ENCODE measurements at places on chromosomes 7 and 10. TPM values are rescaled to one million over a fixed set of nuclear protein-coding genes. Genes with fewer than 3 reads are reported as not detected.
A peak's percentile ranks its signal among the peaks of the same experiment; 100 is the strongest.

The AGBL3 gene
- 2.8 TPM for total RNA-seq

DNA sequence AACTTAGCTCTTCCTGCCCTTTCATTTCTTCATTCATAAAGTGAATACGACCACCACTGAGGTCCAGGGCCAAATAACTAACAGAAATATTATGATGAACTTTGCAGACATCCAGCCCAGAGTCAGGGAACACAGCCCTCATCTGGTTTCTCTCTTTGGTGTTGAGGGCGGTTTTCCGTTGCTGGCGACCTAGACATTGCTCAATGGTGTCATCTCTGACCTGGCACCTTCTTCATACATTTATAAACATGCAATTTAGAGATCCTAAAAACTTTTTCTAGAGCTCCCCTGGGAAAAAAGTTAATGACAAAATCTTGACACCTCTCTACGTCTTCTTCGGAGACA lies 324 bp upstream of the TET1 start:
- DNase-seq: peak; percentile 35

The AVL9 gene
- 16.4 TPM for total RNA-seq

The RAB19 gene
- total RNA-seq: 0.72 TPM

GRCh38 chr7:88312061-88312663 lies 5.5 kb upstream of the STEAP4 start:
- DNase-seq: peak; percentile 81

GRCh38 chr10:21649454-21649872 lies 115.4 kb downstream of the MLLT10 start:
- DNase-seq: no peak

- DNase-seq: peak; percentile 36
These were observed 302.9 kb upstream of the PODXL start for GRCh38 chr7:131859147-131859821.

GRCh38 chr10:1540144-1540543 lies 197.2 kb downstream of the ADARB2 start:
- DNase-seq: no peak

DNA sequence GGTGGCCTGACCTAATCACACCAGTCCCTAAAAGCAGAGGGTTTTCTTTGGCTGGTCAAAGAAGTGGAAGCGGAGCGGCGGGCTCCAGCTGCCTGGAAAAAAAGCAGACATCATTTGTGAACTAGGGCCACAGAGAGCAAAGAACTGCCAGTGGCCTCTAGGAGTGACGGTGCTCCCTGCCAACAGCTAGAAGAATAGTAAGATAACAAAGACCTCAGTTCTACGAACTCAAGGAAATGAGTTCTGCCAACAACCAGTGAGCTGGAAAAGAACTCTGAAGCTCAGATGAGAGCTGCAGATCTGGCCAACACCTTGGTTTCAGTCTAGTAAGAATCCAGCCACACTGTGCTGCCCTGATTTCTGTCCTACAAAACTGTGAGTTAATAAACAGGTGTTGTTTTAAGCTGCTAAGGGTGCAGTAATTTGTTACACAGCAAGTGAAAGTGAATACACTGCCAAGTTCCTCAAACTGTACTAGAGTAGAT lies 178.0 kb downstream of the SRPK2 start:
- DNase-seq: no peak

DNA sequence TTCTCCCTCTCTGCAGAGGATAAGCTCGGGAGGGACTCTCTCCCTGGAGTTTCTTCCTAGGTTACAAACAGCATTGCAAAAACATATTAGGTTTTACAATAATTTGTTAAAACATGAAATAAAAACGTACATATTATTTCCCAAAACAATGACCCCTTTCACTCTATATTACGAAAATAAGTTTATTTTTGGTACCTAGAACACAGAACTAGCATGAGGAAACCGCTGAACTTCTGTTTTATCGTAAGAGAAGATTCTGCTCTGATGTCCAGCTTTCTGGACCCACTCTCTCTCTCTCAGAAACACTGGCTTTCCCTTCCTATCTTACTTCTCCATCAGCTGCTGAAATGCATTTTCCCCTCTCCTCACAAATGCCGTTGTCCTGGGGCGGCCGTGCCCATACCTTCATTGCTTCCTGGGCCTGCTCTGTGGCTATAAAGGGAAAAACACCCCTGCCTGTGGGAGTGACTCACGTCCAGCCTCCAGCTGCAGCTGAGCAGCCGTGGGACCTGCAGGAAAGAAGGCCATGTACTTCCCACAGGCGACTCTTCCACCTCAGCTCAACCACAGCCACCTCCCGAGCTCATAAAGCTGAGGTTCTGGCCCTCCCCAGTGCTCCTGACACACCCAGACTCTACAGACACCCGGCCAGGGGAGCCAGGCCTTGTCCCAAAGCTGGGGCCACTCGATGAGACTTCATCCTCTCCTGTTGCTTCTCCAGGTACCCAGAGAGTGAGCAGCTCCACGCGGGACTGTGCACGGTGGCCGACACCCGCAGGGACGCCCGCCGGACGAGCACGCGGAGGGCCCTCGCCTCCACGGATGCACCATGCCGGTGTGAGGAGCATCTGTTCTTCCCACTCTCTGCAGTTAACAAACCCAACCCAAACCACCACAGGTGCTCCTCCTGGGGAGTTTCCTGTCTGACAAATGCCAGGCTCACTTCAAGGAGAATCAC lies 3.1 kb downstream of the GPER1 start:
- DNase-seq: no peak

DNA sequence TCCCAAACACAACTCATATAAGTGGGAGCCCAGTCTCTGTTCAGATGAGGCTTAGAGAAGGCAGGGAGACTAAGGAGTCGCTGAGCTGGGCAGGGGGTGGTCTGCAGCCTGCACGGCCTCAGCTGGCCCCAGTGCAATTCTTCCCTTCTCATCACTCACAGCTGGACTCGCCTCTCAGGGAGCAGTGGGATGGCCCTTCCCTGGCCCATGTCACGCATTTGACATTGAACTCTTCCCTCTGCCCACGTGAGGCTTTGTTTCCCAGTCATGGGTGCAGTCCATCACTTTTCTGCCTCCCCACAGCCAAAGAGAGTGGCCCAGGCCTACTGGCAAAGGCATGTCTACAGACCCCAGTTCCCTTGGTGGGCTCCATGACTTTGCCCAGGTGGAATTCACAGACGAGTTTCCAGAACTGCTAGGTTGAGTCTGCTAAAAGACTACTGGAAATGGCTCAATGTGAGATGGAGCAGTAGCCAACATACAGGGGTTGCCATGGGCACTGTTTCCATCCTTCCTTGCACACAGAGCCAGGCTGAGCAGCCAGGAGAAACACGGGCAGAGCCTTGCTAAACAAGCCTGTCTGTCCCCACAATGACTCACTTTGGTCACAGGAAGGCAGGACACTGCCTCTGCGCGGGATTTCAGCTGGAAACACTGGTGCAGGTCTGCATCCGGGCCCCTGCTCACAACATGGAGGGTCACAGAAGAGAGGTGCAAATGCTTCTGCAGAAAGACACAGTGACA lies 90.1 kb downstream of the OAT start:
- DNase-seq: no peak

The CHCHD1 gene
- total RNA-seq: 27.6 TPM

DNA sequence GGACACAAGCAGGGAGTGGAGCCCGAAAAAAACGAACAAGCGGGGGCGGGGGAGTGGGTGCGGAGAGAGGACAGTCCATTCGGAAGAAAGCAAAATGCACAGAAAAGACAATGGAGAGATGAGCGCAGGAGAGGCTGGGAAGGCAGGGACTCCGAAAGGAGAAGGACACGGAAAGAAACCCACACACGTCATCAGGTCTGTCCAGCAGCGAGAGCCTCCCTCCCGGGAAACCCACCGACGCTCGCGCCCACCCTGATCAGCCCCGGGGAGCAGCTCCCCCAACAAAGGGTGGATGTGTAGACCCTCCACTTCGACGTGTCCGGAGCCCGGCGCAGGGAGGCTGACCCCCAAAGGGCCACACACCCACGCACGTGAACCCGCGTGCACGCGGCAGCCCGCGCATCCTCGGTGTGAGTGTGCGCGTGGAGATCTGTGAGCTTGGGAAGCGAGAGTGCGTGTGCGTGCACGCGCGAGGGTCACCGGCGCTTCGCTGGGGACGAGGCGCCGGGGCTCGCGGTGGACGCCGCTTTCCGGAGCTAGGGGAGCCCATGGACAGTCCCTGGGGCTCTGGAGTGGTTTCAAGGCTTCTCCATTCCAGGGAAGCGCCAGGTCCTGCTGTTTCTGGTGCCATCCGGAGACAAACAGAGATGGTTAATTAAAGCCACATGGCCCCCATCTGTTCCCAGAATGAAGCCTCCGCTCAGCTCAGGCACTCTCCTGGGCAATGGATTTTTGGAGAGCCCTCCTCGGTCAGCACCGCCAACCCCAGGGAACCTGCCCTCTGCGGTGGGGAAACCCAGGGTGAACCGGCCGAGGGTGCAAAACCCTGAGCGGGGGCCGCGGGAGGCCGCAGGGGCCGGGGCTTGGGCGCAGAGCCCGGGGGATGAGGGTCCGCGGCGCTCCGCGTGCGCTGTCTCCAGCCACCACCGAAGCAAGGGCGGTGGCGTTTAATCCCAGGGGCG lies 916 bp downstream of the LAMB1 start:
- DNase-seq: no peak

DNA sequence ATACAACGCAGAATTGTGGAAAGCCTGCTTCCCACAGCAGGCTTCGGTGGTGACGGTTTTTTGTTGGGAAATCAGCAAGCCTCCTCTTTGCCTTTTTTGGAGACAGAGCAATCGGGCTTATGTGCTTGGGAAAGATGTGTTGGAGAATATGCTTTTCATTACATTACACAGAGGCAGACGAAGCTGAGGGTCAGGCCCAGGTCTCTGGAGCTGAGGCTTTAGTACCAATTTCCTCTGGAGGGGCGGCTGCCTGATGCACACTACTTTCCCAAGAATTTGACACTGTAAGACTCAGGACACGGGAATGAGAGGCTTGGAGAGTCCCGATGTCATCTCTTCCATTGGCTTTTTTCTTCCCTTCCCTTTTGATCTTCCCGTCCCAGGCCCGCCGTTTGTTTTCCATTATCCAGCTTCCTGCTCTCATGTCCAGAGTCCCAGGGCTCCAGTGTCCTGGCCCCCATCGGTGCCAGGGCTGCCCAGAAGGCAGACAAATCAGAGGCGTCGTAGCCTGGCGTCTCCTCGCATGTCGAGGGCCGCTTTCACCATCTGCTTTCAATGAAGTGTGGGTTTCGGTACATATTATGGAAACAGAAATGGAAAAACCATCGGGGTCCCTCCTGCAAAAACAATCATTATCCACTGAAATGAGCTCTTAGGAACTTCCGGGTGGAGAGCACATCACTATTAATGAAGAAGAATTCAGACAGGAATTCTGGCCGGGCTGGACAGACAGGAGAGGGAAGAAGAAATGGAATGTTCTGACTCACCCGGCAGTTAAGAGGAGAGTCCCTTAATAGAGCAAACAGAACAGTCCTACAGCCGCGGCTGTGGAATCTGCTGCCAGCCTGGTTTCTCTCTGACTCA lies 123.0 kb upstream of the JCAD start:
- no peak for DNase-seq

The PLXNA4 gene
- 5.1 TPM for total RNA-seq

DNA sequence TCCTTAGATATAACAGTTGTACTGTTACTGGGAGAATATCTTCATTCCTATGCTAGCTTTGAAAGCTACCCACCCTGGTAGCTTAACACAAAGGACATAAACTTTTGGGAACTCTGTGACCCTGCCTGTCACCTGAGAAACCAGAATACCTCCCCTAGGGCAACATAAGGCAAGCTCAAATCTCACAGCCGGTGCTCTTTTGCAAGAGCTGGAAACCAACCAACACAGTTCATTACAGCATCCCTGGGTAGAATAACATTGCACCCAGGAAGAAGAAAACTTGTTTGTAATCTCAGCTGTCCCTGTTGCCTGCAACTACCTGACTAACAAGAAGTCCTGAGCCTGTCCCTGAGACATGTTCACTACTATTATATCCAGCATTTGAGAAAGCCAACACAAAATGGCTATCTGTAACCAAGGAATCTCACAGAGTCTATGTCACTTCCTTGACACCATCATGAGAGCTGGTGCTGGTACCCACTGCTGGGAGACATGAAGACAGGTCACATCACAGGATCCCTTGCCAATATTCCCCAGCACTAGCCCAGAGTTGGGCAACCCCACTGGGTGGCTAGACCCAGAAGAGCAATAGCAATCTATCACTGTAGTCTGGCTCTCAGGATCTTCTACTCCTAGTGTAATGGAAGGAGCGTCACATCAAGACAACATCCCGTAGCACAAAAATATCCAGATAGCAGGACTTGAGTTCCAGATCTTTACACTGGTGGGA lies 31.3 kb downstream of the AKR1C3 start:
- no peak for DNase-seq

- no peak for DNase-seq
These were observed 235.0 kb upstream of the PTN start for GRCh38 chr7:137578541-137578940.

DNA sequence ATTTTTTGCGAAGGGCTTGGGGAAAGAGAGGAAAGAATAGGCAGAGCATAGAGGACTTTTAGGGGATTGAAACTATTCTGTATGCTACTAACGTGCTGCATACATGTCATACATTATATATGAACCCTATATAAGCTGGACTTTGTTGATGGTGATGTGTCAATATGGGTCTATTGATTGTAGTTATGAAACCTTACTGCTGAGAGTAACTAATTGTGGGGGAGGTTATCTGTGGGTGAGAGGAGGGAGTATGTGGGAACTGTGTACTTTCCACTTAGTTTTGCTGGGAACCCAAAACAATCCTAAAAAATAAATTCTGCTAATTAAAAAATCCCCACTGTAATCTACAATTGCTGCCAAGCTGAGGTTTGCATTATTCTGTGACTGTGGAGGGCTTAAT lies 15.3 kb upstream of the CYP2C19 start:
- DNase-seq: no peak

The TUBAL3 gene
- total RNA-seq: not detected

DNA sequence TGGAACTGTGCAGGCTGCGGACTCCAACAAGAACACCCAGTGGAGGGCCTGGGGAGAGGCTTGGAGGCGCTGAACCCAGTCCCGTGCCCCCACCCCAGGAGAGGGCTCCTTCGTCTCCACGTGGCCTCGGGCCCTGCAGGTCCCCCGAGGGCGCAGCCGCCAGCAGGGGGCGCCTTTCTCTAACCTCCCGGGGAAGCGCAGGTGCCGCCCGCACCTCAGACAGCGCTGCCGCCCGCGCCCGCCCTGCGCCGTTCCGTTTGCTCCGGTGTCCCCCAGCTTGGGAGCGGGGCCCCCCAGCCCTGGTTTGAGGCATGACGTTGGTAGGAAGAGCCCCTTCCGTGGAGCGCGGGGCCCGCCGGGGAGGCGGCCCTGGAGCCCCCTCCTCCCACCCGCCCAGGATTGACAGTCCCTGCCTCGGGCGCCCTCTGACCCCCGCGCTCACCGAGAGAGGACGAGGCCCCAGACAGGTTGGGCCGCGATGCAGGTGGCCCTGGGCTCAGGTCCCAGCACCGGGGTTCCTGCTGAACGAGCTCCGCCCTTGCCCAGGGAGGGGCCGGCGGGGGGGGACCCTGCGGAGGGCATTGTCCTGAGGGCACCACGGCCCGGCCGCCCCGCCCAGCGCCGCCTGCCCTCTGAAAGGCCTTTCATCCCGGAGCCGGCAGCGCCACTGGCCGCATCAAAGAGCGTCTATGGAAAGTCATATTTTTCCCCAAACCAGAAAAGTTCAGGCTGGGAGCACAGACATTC lies 42.8 kb downstream of the FOXL3 start:
- DNase-seq: peak; percentile 93

The PPP1R3A gene
- total RNA-seq: not detected
